Fibroblast of skin of back (primary cell): ENCODE measurements at places on chromosomes 4 and X.
A peak's percentile ranks its signal among the peaks of the same experiment; 100 is the strongest.

DNA sequence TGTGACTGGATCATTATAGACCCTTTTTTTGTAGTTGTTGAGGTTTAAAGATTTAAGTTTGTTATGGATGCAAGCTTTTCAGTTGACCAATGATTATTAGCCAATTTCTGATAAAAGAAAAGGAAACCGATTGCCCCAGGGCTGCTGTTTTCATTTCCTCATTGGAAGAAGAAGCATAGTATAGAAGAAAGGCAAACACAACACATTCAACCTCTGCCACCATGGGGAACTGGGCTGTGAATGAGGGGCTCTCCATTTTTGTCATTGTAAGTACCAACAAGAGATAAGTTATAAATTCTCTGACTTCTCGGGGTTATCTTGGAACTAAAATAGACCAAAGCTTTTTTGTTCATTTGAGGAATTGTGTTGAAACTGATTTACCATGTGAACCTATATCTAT lies at the start of gene CYBB:
Gene CYBB, plus strand, starts transcription at position 203 of the 400 bp plus-strand sequence. Its CDS starts 19 bp downstream, at position 222.
- no peak for DNase-seq

- DNase-seq, result peak; percentile 63
These were observed 7.3 kb upstream of the OPN1LW start for GRCh38 chrX:154136627-154137161.

DNA sequence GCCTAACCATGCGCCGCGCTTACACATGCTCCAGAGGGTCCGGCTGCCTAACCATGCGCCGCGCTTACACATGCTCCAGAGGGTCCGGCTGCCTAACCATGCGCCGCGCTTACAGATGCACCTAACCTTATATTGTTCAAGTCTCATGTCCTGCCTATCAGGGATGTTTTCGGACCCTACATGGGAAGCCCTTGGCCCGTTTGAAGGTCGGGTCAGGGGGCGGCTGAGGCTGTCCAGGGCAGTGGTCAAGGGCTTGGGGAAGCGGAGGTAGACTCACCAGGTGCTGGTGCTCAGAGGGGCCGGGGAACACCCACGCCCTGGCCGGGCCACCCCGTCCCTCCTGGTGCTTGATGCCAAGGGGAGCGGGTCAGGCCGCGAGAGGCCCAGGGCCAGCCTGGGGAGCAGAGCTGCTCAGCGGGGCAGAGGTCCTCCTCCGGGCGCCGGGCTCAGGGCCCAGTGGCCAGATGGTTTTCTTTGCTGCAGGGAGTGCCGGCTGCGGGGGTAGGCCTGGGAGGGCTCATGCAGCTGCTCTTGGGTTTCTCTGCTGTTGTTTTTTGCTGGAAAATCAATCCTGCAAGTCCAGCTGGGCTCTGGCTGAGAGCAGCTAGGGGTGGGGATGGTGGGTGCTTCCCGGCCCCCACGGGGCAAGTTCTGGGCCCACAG lies 35.4 kb upstream of the SPON2 start:
- DNase-seq, result no peak

GRCh38 chrX:40984962-40985361 lies 100.3 kb upstream of the USP9X start:
- no peak for DNase-seq

DNA sequence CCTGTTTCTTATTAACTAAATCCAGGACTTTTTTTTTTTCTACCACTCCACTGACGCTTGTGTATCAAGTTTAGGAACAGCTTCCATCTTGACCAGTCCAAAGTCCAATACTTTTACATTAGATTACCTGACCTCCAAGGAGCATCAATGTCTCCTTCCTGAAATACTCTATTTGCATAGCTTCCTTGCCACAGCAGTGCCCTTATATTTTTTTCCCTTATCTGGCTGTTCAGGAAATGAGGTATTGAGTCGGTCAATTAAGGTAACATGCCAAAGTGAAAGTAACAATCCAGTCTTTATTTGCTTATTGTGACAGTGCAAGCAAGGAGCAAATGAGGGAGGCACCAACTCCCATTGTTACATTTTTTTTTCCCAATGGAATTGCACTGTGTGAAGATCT lies 730.8 kb upstream of the NDST4 start:
- no peak for DNase-seq

DNA sequence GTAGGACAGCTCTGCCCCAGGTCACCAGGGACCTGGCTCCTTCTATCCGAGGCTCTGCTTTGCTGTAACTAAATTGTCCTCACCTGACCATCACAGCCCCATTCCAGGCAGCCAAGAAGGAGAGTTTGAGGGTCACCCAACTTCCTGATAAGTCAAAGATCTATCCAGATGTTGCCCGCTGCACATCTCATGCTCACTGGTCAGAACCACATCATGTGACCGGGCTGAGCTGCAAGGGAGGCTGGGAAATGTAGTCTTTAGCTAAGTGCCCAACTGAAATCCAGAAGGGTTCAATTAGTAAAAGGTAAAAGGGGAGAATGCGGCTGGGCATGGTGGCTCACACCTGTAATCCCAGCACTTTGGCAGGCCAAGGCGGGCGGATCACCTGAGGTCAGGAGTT lies 18.4 kb downstream of the HMX1 start:
- no peak for DNase-seq

DNA sequence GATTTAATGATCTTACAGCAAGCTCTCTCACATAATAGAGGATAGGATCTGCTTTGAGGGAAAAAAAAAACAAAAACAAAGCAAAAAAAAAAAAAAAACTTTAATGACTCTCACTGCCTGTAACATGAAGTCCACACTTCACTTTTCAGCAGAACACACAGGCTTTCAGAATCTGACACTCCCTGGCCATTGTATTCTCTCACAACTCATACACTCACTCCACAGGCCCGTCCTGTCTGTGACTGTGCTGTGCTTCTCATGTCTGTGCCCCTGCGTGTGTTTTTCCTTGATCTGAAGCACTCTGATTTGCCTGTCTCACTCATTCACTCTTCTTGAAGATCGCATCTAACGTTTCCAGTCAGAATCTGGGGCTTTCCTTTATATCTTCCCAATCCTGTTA lies 460.8 kb downstream of the TMA16 start:
- DNase-seq, result no peak

- DNase-seq, result no peak
These were observed 4.3 kb upstream of the LIMCH1 start for GRCh38 chr4:41533680-41534079.

DNA sequence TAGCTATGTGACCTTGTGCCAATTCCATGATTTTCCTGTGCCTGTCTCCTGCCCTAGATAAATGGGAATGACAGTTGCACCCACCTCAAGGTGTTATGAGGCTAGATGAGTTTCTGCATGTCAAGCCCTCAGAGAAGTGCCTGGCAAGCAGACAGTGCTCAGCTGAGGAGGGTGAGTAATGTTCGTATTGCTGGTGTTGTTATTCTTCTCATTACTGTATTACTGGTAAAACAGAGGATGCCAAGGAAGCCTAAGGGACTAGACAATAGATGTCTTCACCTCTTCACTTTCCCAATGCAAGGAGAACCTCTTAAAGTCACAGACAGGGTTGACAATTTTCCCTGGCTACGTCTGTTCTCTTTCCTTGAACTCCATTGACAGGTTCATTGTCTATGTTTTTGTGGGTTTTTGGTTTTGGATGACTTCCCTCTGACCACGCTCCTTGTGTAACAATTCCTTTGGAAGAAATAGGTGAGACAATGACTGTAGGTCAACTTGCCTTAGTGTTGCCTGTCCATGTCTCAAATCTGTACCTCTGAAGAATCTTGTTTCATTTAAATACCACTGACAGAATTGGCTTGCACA lies 19.2 kb downstream of the ETDC start:
- DNase-seq, result no peak

DNA sequence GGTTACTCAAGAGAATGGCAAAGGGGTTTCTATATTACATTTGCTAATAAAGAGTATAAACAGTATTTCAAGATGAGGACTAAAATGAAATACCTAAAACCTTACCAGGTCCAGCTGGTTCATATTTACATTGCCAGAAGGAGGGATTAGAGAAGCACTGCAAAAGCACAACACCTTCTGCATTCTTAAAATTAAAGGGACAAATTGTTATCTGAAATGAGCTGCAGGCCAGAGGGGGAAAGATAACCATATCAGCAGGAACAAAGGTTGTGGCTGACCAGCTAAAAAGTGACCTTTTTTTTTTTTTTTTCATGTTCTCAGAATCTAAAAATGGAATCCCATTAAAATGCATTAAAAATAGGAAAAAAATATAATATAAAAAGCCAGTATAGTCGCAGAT lies 39.7 kb downstream of the AFF2 start:
- DNase-seq, result no peak

- DNase-seq, result no peak
These were observed 10.7 kb upstream of the BCLAF3 start for GRCh38 chrX:20001588-20001987.
